ENCODE measurements at places on chromosomes 1 and 21.

GRCh38 chr1:113536182-113536780 is 146.0 kb downstream of the MAGI3 start:
- DNase-seq: no peak

GRCh38 chr1:76759950-76760349 is 107.3 kb upstream of the ST6GALNAC5 start:
- DNase-seq: no peak

GRCh38 chr1:7786795-7787194 is 2.7 kb downstream of the PER3 start:
- DNase-seq: no peak

DNA sequence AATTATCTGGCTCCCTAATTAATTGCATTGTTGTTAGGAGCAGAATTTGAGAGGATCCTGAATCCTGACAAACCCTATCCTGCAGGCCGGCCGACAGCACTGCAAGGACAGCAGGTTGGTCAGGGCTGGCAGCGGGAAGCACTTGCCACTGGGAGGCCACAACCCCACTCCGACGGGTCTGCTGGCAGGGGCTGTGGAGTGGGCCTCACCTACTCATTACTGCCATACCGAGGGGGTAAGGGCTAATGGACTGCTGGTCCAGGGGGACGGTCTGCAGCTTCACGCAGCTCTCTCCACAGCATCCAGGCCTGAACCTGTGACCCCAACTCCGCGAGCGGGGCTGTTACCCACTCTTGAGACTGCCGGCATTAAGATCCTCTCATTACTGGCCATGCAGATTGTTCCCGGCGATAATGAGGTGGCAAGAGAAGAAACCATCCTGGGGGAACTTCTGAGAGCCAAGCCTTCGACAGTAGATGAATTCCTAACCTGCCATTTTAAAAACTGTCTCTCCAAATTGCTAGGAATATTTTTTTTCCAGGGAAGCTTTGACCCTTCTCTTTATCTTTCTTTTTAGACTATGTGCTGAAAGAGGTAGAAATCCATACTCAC is 501.3 kb downstream of the OMA1 start:
- DNase-seq: no peak
